ENCODE measurements at places on chromosomes 6 and 20.

- DNase-seq, result no peak
These were observed 25.5 kb upstream of the WFDC2 start for GRCh38 chr20:45444050-45444449.

GRCh38 chr6:37936906-37937305 is 117.4 kb downstream of the ZFAND3 start:
- no peak for DNase-seq

DNA sequence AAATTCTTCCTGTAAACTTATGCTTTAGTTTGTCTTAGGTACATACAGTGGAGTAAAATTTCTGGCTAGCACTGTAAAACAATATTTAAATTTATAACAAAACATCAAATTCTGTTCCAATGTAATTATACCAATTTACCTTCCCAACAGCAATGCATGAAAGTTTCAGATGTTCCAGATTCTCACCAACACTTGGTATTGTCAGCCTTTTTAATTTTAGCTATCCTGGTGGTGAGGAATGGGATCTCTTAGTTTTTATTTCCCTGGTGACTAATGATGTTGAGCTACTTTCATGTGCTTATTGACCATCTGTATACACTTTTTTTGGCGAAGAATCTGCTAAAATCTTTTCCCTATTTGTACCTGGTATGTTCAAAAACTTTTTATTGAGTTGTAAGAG is 76.1 kb upstream of the PHACTR1 start:
- DNase-seq, result no peak

DNA sequence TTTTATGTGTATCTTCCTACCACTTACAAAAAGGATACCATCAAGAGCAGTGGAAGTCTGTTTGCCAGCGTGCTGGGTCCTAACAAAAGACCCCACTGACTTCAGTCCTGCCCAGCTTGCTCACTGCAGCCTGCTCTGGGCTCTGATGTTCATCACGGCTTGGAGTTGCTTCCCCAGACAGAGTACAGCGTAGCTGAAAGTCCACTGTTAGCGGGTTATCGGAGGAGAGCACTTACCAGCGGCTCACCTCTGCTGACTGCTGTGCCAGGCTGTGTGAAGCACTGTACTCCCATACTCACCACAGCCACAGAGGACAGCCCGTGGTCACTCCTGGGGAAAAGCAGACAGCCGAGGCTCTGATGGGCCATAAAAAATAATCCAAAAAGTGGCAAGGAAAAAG is 40.2 kb downstream of the CTCFL start:
- no peak for DNase-seq

GRCh38 chr6:37667050-37667814 is 30.5 kb downstream of the MDGA1 start:
- no peak for DNase-seq

DNA sequence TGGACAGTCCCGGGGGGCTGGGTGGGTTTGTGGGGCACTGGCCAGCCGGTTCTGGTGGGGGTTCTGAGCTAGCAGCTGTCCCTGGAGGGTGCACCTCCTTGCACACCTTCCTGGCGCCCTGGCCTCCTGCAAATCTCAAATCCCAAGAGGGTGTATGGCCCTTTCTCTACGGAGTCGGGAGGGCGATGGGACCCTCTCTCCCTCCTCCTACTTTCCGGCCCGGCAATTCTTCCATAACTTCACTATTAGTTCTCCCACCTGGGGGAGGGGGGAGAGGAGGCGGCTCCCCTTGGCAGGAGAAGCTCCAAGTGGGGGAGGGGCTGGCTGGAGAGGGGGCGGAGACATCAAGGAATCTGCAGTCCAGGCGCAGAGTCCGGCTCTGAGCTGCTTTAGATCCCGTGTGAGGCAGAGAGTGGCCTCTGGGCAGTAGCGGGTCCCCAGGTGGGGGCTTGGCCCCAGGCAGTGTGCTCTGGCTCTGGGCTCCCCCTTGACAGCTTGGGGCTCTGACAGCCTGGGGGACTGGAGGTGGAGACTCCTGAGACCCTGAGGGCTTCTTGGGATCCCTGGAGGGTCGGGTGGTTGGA is 1.4 kb upstream of the LAMA5 start:
- DNase-seq, result no peak

- no peak for DNase-seq
These were observed 11.3 kb upstream of the TRDN start for GRCh38 chr6:123648020-123648580.

GRCh38 chr6:34583861-34584604 is 27.9 kb upstream of the SPDEF start:
- DNase-seq, result no peak

GRCh38 chr20:36824142-36824940 is 50.8 kb upstream of the DSN1 start:
- DNase-seq, result no peak

- DNase-seq, result no peak
These were observed 680.4 kb upstream of the IMPG1 start for GRCh38 chr6:76752841-76753240.

- no peak for DNase-seq
These were observed 102.6 kb upstream of the FAM184A start for GRCh38 chr6:119181046-119181445.

GRCh38 chr6:168050881-168051586 is 28.0 kb downstream of the FRMD1 start:
- DNase-seq, result no peak

DNA sequence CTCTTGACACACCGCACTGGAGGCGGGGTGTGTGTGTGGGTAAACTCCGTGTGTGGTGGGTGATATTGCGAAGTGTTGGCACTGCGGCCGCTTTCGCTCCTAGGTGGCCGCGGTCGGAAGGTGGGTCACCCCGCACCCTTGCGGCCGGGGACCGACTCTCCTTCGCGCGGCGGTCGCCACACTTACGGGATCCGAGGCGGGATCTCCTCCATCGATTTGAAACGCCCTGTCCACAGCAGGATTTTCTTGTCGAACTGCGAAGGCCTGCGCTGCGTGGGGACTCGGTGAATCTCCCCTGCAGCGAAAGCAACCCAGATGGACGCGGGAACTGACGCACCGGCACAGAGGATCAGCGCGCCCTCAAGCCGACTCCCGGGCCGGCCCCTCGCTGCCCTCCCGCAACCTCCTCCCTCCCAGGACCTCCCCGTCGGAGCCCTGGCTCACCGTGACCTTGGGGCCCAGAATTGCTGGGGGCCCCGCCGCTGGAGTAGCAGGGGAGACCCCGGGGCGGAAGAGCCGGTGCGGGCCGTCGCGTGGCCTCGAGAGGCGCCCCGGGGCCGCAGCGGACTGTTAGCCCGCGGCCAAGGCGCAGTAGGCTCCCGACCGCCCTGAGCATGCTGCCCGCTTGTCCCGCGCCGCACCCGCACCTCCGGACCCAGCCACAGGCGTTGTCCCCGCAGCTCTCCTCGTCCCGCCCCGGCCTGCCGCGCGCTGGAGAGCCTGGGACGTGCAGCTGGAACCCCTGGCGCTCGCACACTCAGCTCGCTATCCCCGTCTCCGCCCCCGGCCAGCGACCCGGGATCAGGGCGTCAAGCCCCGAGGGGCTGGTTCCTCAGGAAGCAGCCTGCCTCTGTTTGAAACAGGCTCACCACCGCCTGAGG is at the start of gene FAM162B:
Gene FAM162B (minus strand): TSS at position 759 of the 881 bp plus-strand sequence. CDS start 143 bp downstream, at position 616.
- no peak for DNase-seq

GRCh38 chr20:19757487-19758132 is 448 bp upstream of the RIN2 start:
- DNase-seq, result peak; percentile 94

GRCh38 chr6:105907301-105907700 is 178.8 kb upstream of the PRDM1 start:
- no peak for DNase-seq

- DNase-seq, result no peak
These were observed 243.8 kb upstream of the IRAK1BP1 start for GRCh38 chr6:78623554-78623953.

DNA sequence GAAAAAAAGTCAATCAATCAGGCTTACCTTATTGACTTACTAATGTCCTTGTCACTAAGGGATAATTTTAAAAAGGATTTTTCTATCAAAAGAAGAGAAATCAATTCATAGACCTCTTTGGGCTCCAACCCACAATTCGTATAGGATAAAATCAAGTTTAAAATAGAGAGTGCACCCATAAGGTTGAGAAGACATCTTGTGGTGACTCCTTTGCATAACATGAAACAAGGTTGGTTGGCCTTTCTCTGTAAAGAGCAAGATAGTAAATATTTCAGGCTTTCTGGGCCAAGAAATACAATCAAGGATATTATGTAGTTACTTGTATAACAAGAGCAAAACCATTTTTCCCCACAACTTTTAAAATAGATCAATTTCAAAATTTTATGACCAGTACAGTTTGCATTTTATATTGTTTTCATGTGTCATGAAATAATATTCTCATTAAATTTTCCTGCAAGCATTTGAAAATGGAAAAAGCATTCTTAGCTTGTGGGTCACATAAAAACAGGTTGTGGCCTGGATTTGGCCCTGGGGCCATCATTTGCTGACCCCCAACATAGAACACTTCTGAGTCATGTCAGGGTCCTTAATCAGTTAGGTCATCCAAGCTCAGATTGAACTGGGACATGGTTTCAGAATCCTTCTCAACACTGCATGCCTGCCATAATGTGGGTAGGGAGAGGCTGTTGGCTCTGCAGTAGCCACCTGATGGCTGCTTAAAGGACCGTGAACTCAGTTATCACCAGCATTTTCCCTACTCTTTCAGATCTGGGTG is 76.7 kb downstream of the MYB start:
- no peak for DNase-seq

DNA sequence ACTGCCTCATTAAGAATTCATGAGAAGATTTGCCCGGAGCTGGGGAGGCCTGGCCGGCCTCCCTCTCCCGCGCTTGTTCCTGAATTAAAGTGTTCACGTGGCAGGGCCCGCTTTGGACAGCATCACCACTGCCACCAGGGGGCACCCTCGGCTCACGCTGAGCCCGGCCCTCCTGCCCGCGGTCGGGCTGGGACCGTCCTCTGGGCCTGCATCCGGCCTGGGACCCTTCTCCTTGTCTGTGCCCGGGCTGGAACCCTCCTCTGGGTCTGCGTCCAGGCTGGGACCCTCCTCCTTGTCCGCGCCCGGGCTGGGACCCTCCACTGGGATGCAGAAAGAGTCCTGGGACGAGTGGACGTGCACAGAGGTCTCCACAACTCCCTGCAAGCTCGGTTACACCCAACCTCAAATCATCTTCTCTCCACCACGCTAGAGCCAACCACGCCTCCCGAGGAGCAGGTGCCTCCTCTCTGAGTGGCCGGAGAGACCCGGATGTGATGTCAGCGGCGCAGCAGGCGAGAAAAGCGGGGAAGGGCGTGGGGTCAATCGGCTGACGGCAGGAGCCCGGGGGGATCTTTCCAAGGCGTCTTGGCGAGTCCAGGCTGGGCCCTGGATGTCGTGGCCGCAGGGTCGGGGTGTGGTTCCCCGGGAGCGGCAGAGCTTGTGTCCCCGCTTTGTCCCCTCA is 50.9 kb upstream of the DACT2 start:
- DNase-seq, result peak; percentile 18
